ENCODE measurements at places on chromosomes 5 and 9. TPM values are rescaled to one million over a fixed set of nuclear protein-coding genes. Genes with fewer than 3 reads are reported as not detected.
A peak's percentile ranks its signal among the peaks of the same experiment; 100 is the strongest.

DNA sequence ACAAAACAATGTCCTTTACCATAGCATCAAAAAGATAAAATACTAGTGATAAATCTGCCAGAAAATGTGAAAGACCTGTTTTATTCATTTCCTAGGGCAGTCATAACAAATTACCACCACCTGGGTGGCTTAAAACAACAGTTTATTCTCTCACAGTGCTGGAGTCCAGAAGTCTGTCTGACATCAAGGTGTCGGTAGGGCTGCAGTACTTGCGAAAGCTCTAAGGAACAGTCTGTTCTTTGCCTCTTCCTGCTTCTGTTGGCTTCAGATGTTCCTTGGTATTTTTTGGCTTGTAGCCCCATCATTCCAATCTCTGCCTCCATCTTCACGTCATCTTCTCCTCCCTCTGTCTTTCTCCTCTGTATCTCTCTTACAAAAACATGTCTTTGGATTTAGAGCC, 51.0 kb downstream of the PTPDC1 start:
- no peak for DNase-seq

DNA sequence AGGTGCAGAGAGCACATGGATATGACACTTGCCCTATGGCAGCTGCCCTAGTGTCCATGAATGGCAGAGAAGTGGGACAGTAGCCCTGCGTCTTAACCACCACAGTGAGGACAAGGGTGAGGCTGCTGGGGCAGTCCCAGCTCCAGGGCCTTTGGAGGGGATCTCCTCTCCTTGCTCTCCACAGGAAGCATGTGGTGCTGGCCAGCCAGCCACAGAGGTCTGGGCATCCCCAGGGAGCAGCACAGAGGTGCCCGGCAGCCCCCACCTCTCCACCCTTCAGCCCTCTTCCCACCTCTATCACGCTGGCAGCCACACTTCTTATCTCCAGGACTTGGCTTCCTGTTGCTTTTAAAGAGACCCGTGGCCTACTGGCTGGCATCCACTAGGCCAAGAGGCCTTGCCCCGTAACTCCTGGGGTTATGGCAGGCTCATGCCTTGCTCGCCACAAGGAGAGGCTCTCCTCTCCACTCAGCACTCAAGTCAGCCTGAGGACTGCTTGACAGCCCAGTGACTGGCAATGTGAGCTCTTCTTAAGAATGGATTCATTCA, 21.9 kb downstream of the CSF2 start:
- no peak for DNase-seq

GRCh38 chr5:68484307-68485068, 268.9 kb downstream of the PIK3R1 start:
- DNase-seq: no peak

GRCh38 chr9:130927338-130927737, 11.7 kb downstream of the FIBCD1 start:
- DNase-seq: no peak

- DNase-seq: no peak
Measured at GRCh38 chr5:20114526-20114925, 126.5 kb upstream of the CDH18 start.

DNA sequence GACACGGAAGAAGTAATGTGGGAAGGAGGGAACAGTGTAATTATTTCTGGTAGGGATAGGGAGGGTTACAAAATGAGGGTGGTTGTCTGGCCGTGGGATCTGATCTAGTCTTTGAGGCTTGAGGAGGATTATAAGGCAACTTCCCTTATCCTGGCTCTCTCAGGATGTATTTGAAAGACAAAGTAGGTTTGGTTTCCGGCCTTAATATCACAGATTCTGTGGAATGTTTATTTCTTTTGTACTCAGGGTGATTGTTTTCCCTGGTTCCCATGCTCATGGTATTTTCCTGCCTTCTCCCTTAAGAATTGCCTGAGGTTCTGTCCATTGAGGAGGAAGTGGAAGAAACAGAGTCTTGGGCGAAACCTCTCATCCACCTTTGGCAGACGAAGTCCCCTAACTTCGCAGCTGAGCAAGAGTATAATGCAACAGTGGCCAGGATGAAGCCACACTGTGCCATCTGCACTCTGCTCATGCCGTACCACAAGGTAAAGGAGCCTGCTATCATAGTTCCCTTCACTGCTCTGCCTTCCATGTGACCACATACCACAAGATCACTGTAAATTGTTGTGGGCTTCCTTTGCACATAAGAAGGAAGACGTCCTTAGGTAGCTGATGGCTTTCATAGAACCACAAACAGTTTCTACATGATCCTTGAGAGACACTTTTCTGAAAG, 253.8 kb downstream of the KDM4C start:
- no peak for DNase-seq

DNA sequence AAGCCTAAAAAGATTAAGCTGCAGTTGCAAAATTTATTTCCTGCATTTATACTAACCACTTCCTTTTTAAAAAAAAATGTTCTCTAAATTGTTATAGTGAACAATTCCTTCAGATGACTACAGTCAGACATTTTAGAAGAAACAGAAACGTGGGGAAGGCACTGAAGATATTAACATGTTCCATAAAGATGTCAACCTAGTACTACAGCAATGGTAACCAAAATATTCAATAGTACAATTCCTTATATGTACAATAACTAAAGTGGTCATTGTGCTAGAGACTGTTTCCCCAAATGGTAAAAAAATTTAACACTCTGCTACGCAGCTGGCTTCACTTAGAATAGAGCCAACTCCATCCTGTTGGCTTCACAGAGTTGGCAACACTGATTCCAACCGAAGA, 97.7 kb downstream of the FNBP1 start:
- DNase-seq: no peak

- DNase-seq: no peak
Measured at GRCh38 chr5:156799171-156799570, 50.9 kb upstream of the PPP1R2B start.

DNA sequence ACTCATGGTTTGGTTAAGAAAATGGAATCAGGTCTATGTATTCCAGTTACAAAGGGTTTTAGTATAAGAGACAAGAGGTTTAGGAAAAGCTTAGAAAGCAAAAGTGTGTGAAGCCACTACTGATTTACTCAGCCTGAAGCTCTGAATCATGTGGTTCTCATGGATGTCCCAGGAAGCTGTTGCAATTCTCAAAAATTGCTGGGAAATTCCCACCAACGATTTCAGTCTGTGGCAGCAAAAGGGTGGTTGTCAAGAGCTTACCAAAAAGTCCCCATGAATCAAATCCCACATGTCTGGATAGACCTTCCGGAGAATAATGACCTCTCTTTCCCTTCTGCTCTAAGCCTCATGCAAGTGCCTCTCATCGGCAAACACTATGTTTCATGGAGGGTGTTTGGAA, 929.9 kb downstream of the TLE4 start:
- DNase-seq: no peak

DNA sequence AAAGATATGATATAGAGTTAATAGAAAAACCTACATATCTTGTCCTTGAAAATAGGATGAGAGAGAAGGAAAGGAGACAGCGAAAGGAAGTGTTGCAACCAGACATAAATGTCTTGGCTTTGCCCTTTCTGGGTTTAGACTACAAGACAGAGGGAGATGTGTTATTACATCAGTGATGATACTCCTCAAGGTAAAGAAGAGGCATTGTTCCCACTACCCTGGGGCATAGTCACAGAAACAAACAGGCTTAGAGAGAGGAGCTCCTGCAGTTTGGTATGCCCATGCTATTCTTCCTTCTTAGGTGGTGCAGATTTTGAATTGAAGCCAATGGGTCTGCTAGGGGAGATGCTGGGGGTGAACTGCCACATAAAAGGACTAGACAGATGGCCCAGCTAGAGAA, 166.8 kb upstream of the RFX3 start:
- DNase-seq: no peak

DNA sequence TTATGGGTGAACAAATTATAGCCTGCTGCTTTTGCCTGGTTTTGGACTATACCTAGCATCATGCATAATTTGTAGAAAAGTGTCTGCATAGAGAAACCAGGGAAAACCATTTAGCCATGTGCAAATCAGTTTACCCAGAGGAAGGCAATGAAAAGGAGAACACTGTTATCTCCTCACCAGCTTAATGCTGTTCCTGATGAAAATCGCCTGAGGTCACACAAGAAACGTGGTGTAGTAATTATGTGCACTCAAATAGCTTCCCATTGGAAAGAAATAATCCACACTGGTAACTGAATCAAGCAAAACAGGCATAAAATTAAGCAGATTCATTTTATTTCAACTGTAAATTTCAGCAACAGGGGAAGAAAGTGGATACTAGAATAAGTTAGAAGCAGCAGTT, 51.7 kb upstream of the FAM240B start:
- DNase-seq: no peak

GRCh38 chr5:174358276-174358675, 312.8 kb downstream of the NSG2 start:
- no peak for DNase-seq

DNA sequence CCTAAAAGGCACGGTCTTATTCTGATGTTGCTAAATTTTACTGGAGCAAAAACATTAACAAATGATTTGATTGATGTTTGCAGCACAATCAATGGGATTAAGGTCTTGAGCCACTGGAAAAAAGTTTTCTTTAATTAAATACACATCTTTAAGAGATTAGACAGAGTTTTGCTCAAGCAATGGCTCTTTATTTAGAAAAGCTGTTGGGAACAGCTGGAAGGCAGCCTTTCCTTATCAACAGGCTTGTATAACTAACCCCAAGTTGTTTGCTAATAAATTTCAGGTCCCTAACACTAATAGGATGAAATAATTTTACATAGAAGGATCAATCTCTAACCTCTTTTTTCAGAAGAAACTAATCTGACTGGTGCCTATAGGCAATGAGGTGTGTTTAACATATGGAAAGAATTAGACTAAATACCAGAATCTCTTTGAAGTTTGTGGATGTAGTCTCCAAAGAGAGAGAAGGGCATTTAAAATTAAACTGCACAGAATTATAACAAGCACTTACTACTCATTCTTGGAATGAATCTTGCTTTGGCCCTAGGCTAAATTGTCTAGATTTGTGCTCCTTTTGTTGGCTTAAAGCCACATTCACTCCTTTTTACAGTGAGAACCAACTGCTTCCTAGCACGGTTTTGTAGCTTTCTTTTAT, 67.3 kb upstream of the TNFAIP8 start:
- DNase-seq: no peak

GRCh38 chr5:175343308-175343707, 100.7 kb downstream of the DRD1 start:
- no peak for DNase-seq

- DNase-seq: no peak
Measured at GRCh38 chr9:79639354-79639753, 67.6 kb downstream of the TLE4 start.

- DNase-seq: peak; percentile 65
Measured at GRCh38 chr5:136037001-136037705, 8.4 kb downstream of the TGFBI start.

- DNase-seq: no peak
Measured at GRCh38 chr5:132024117-132024435, 12.6 kb upstream of the ACSL6 start.

DNA sequence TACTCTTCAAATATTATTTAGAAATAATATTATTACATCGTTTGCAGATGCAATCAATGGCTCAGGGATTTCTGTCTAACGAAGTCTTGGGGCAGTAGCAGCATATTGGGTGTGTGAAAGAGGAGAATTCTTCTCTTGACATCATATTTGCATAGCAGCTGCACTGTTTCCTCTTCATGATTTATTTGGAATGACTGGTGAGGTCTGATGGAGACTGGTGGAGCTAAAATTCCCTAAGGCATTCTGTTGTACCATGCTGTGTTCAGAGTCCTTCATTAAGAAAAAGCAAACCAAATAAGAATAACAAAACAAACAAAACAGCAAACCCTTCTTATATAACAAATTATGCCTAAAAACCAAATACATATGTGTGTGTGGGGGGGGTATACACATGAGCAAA, 177.6 kb downstream of the DIRAS2 start:
- DNase-seq: no peak

DNA sequence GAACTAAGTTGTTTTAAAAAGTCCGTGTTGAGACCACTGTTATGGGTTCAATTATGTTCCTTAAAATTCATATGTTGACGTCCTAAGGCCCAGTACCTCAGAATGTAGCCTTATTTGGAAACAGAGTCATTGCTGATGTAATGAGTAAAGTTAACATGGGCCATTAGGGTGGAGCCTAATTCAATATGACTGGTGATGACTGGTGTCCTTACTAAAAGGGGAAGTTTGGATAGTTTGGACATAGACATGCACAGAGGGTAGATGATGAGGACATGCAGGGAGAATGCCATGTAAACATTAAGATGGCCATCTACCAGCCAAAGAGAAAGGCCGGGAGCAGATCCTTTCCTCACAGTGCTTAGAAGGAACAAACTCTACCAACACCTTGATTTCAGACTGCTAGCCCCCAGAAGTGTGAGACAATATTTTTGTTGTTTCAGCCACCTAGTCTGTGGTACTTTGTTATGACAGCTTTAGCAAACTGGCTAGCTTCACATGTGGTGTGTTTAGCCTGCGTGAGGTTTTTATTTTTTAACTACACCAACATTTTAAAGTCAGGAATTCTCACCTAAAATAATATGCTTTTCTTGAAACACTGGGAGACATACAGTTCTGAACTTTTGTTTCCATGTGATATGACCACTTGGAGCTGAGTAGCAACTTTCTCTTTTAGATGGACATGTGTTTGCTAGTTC, 135.3 kb downstream of the YIPF5 start:
- no peak for DNase-seq

DNA sequence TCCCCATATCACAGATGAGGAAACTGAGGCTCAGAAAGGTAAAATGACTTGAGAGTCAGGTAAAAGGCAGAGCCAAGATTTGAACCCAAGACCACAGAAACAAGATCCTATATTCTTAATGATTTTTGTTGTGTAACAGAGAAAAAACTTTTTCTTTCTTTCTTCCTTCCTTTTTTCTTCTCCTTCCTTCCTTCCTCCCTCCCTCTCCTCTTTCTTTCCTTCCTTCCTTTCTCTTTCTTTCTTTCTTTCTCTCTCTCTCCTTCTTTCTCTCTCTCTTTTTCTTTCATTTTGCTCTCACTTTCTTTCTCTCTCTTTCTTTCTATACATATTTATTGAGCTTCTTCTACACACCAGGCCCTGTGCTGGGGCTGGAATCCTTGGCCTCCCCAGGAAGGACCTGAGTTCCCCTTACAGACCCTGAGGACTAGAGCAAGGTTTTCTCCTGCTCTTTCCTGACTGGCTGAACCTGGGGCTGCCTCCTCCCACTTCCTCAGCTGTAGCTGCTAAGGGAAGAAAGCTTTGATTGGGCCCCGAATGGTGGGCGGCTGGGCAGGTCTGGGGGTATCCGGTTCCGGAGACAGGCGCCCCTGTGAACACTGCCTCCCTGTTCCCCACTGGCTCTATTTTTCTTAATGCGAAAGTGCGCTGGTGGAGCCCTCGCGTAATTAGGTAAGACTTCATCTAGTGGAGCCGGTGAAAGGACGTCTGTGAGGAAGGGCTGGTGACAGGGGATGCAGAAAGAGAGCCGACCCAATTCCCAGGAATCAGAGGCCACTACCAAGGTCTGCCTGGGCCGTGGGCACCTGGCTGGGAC, 27.4 kb upstream of the KIF12 start:
- DNase-seq: no peak

- DNase-seq: no peak
Measured at GRCh38 chr5:108171759-108172158, 210.1 kb downstream of the FBXL17 start.

- no peak for DNase-seq
Measured at GRCh38 chr9:14119694-14120514, 194.0 kb downstream of the NFIB start.

The CD72 gene
- total RNA-seq: 1.3 TPM
